ENCODE measurements at places on chromosomes 1 and 21.

DNA sequence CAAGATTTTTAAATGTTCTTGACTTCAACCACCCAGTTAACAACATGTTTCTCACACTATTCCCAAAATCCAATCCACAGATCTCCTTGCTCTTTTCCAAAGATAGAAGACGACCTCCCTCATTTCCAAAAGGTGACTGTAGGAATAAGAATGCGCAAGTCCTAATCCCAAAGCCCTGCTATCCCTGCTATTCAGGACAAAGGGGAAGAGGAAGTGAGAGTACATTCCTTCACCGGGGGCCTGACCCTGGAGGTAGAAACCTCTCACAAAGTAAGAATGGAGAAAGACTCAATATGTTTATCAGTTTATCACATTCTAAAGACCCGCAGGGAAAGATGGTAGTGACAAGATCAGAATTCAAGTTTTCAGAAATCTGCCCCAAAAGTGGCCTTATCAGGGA, 55.7 kb downstream of the PLEKHA6 start:
- DNase-seq, result no peak

DNA sequence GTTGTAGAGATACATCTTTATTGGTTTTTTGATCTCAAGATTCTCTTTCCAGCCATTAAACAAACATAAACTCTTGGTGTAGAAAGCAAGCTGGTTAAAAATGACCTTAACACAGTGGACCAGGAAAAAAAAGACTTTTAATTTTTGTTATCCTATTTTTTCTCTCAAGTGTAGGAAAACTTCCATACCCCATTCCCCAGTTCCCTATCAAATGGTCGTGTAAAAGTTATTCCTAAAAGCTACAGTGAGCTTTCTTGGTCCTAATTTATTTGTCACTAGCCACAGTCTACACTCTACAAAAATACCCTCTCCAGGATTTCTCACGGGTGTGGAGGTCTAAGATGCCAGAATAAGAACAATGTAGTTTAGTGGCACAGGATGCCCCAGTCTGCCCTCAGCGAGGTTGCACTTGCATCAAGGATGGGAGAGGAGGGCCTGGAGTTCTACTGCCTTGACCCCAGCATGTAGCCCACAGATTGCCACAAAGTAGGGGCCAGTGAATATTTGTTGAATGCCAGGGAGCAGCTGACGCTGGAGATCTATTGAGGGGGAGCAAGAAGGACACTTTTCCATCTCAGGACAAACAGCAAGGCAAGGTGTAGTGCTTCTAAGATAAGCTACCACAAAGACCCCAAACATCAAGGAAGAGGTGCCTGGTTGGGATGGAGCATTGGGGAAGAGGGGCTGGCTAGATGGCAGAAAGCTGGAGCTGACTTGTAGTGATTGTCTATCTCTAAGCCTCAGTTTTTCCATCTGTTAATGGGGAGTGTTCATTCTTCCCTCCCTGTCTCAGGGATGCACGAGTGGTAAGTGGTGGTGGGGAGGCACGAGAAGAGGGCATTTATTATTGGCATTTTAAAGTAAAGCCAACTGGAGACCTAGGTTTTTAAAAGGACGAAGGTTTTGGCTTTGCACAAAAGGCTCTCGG, 1.8 kb downstream of the MYCL start:
- no peak for DNase-seq

- no peak for DNase-seq
Measured at GRCh38 chr1:43042127-43042526, 83.5 kb upstream of the SLC2A1 start.

- no peak for DNase-seq
Measured at GRCh38 chr1:17004466-17005364, 7.0 kb downstream of the ATP13A2 start.

GRCh38 chr1:156108664-156109241, 5.8 kb upstream of the LMNA start:
- DNase-seq, result no peak

- no peak for DNase-seq
Measured at GRCh38 chr1:10833630-10834557, 37.4 kb upstream of the CASZ1 start.

GRCh38 chr1:23273450-23274133, 56.3 kb upstream of the HTR1D start:
- no peak for DNase-seq

GRCh38 chr1:59788825-59789224, 25.9 kb upstream of the HOOK1 start:
- no peak for DNase-seq

Measured in COR-L47 (cell line).